ENCODE measurements at places on chromosomes 1 and 21. TPM values are rescaled to one million over a fixed set of nuclear protein-coding genes. Genes with fewer than 3 reads are reported as not detected.

ADAMTS4 gene
- total RNA-seq = 24.0 TPM

GRCh38 chr1:173208146-173208545 is 1.0 kb upstream of the TNFSF4 start:
- DNase-seq = no peak

GRCh38 chr1:208928349-208929010 is 655.0 kb upstream of the CAMK1G start:
- no peak for DNase-seq

MEX3A gene
- 0.33 TPM for total RNA-seq

- DNase-seq = no peak
Observed at GRCh38 chr1:200628223-200628881, 7.8 kb upstream of the KIF14 start.

DNA sequence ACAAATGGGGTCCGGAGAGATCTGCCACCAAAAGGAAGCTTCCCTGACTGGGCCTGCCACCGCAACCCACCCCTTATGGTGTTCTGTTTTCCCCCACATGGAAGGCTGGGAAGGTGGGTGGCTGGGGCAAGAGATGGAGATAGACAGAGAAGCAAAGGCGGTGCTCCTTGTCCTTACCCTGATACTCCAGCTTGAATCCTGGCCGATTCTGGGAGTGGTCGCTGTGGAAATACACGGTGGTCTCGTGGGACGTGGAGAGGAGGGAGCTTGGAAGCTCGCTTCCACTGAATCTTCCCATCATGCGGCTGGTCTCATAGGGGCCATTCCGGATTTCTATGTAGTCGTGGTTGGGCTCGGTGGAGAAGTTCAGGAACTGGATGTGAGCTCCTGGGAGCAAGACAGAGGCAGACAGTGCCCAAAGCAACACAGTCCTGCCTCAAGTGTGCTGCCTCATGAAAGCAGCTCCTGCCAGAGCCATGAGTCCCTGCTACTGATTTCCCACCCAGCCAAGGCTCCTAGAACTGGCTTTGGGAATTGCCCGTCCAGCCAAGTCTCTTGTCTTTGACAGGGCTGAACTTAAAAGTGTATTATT is 138.5 kb downstream of the ZSCAN20 start:
- peak; percentile 83 for DNase-seq

- DNase-seq = no peak
Observed at GRCh38 chr1:41073971-41074370, 52.4 kb upstream of the SLFNL1 start.

SPATA21 gene
- not detected for total RNA-seq
